Tongue (tissue), 3 donors: ENCODE measurements at places on chromosomes 16 and 17. TPM values are rescaled to one million over a fixed set of nuclear protein-coding genes. Genes with fewer than 3 reads are reported as not detected.

Gene ATP2A1
- total RNA-seq, result 850 TPM

Gene CA5A
- not detected for total RNA-seq

Gene CA7
- total RNA-seq, result not detected

Gene LDHD
- total RNA-seq, result 16.8 TPM

Gene EMC6
- 14.7 TPM for total RNA-seq

Gene SLC38A8
- not detected for total RNA-seq

Gene KAT8
- 55.5 TPM for total RNA-seq

Gene PRMT7
- total RNA-seq, result 67.3 TPM

Gene KRT222
- not detected for total RNA-seq

Gene CBFA2T3
- 3.6 TPM for total RNA-seq

Gene EEF2KMT
- 5.2 TPM for total RNA-seq

Gene LDAF1
- 205 TPM for total RNA-seq

Gene DCUN1D3
- total RNA-seq, result 10.3 TPM
